K562 (cell line): ENCODE measurements at places on chromosomes 11 and 22. TPM values are rescaled to one million over a fixed set of nuclear protein-coding genes. Genes with fewer than 3 reads are reported as not detected.

DNA sequence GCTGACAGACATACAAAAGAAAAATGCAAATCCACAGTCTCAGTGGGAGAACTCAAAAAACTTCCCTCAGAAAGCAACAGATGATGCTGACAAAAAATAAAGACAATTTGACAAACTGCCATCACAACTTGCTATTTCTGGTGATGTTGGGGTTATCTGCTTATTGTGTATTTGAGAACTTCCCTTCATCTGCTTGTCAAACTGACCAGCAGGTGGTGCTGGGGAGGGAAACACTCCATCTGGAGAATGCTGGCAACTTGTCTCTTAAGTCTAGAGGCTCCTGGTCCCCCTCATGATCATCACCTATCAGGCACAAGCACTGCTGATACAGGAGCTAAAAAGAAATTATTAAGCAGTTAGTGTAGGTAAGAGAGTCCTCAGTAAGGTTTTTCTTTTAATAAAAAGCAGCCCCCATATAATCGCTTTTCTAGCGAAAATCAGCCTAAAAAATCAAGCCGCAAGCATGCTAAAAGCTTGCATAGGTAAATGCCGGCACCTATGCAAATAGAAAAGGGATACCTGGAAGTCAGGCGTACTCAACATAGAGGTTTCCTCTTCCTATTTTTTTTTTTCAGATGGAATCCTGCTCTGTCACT lies 9.8 kb upstream of the FAM111B start:
- H3K27me3 ChIP-seq: no peaks in the 10 kb centered on the region; the same call in 1 of the 2 replicates
- H3K4me3 ChIP-seq: no peak overlapping the region
- H3K36me3 ChIP-seq: no peaks in the 10 kb centered on the region
- no peaks in the 10 kb centered on the region for H3K4me1 ChIP-seq
- H3K27ac ChIP-seq: no peak overlapping the region

- no peak overlapping the region for H3K27ac ChIP-seq
- DNase-seq: no peak
- H3K27me3 ChIP-seq: peaks cover 76% of the 10 kb centered on the region
These were observed 58.5 kb upstream of the ANO1 start for GRCh38 chr11:70019576-70020011.

- H3K27me3 ChIP-seq: no peaks in the 10 kb centered on the region
- H3K4me3 ChIP-seq: no peak overlapping the region
- peaks cover 9% of the 10 kb centered on the region; the same call in 1 of the 2 replicates for H3K4me1 ChIP-seq
- DNase-seq: no peak
- H3K36me3 ChIP-seq: peaks cover 95% of the 10 kb centered on the region
These were observed 27.4 kb upstream of the YPEL1 start for GRCh38 chr22:21762712-21763581.

GRCh38 chr11:108944471-108945178 lies 279.8 kb downstream of the DDX10 start:
- H3K36me3 ChIP-seq: peaks cover 17% of the 10 kb centered on the region; the same call in 2 of the 3 replicates
- peaks cover 8% of the 10 kb centered on the region; the same call in 1 of the 3 replicates for H3K4me1 ChIP-seq
- H3K4me3 ChIP-seq: no peak overlapping the region
- H3K27me3 ChIP-seq: no peaks in the 10 kb centered on the region

GRCh38 chr11:132444911-132445310 lies 1074.5 kb downstream of the NTM start:
- H3K4me1 ChIP-seq: no peaks in the 10 kb centered on the region
- no peaks in the 10 kb centered on the region for H3K36me3 ChIP-seq
- no peak overlapping the region for H3K27ac ChIP-seq

- H3K36me3 ChIP-seq: no peaks in the 10 kb centered on the region
- H3K4me1 ChIP-seq: no peaks in the 10 kb centered on the region
- no peak overlapping the region for H3K27ac ChIP-seq
- peaks cover 68% of the 10 kb centered on the region for H3K27me3 ChIP-seq
- DNase-seq: no peak
- no peak overlapping the region for H3K4me3 ChIP-seq
These were observed 30.8 kb downstream of the APOL3 start for GRCh38 chr22:36129486-36130388.

GRCh38 chr11:65777821-65778361 lies 2.9 kb downstream of the AP5B1 start:
- H3K4me3 ChIP-seq: no peak overlapping the region
- H3K4me1 ChIP-seq: peaks cover 7% of the 10 kb centered on the region; the same call in 2 of the 3 replicates
- no peaks in the 10 kb centered on the region for H3K27me3 ChIP-seq
- peaks cover 36% of the 10 kb centered on the region; the same call in 2 of the 3 replicates for H3K36me3 ChIP-seq
- H3K27ac ChIP-seq: no peak overlapping the region

DNA sequence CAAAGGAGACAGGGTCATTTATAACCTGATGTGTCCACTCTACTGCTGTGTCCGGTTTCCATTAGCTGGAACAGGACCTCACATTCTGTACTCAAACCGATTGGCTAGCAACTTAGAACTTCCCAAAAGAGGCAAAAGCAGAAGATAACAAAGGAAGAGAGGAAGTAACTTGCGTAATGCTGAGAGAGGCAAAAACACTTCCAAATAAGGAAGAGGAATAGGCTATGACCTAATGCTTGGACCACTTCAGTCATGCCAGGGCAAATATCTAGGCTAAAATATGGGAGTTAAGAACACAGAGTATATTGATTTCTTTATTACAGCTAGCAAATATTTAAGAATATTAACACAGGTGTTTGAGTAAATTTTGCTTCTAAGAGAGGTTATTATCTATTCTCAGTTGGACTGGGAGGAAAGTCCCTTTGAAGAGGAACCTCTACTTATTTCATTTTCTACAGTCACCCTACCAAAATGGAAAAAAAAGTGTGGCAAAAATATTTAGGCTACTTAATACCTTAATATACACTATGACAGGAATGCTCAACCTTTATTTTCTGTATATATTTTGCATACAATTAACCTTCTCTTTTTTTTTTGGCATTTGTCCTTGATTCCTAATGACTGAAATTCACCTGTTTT lies 499.8 kb upstream of the CHORDC1 start:
- no peak overlapping the region for H3K4me3 ChIP-seq
- H3K27ac ChIP-seq: no peak overlapping the region
- no peaks in the 10 kb centered on the region for H3K36me3 ChIP-seq

The PYGM gene
- total RNA-seq: 0.69 and 1.2 TPM in 2 replicates

- H3K4me1 ChIP-seq: peaks cover 18% of the 10 kb centered on the region; the same call in 2 of the 3 replicates
- H3K27ac ChIP-seq: peak overlapping the region; percentile 64
- DNase-seq: no peak
- peaks cover 3% of the 10 kb centered on the region; the same call in 2 of the 3 replicates for H3K36me3 ChIP-seq
These were observed 23.9 kb downstream of the GLB1L2 start for GRCh38 chr11:134355656-134356055.

GRCh38 chr11:69640260-69640994 lies 529 bp upstream of the CCND1 start:
- H3K36me3 ChIP-seq: no peaks in the 10 kb centered on the region
- H3K4me3 ChIP-seq: peak overlapping the region; percentile 18; the same call in 1 of the 2 replicates
- H3K4me1 ChIP-seq: peaks cover 71% of the 10 kb centered on the region
- H3K27ac ChIP-seq: no peak overlapping the region

DNA sequence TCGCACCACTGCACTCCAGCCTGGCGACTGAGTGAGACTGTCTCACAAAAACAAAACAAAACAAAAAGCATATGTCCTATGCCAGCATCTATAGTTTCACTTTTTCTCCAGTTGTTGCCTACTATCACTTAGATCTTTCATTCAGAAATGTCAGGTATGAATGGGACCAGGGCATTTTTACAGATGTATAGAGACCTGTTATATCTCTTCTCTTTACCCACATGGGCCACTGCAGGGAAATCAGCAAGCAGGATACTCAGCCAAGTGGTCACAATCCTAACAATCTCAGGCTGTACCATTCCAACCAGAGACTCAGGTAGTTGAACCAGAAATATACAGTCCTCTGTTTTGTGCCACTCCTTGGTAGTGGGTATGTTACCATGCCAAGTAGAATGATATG lies 16.0 kb upstream of the SREBF2 start:
- no peak for DNase-seq
- H3K27me3 ChIP-seq: no peaks in the 10 kb centered on the region
- H3K27ac ChIP-seq: no peak overlapping the region
- H3K4me3 ChIP-seq: no peak overlapping the region
- H3K4me1 ChIP-seq: no peaks in the 10 kb centered on the region; the same call in 1 of the 2 replicates

DNA sequence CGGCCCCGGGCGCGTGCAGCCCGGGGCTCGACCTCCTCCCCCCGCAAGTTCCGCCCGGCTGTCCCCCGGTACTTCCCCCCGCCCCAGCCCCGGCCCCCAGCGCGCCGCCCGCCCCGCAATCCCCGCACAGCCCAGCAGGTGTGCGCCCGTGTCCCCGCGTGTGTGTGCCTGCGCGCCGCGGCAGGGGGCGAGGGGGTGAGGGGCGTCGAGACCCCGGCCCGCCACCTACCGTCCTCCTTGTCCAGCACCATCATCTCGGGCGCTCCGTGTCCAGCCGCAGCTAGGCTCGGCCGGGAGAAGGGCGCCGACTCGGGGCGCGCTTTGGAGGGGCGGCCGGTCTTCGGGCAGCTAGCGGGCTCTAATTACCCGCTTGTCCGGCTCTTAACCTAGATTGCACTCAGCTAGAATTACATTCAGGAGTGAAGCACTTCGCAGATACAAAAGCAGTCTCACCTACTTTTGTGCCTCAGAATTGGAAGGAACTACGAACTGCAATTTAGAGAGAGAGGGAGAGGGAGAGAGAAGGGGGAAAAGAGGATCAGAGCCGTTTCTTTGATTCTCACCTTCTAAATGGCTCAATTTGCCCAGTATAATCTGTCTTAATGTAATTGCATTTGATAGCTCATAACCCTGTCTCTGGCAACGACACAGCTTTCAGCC lies 439 bp downstream of the LMO1 start:
- no peaks in the 10 kb centered on the region for H3K36me3 ChIP-seq
- DNase-seq: no peak
- no peak overlapping the region for H3K4me3 ChIP-seq

DNA sequence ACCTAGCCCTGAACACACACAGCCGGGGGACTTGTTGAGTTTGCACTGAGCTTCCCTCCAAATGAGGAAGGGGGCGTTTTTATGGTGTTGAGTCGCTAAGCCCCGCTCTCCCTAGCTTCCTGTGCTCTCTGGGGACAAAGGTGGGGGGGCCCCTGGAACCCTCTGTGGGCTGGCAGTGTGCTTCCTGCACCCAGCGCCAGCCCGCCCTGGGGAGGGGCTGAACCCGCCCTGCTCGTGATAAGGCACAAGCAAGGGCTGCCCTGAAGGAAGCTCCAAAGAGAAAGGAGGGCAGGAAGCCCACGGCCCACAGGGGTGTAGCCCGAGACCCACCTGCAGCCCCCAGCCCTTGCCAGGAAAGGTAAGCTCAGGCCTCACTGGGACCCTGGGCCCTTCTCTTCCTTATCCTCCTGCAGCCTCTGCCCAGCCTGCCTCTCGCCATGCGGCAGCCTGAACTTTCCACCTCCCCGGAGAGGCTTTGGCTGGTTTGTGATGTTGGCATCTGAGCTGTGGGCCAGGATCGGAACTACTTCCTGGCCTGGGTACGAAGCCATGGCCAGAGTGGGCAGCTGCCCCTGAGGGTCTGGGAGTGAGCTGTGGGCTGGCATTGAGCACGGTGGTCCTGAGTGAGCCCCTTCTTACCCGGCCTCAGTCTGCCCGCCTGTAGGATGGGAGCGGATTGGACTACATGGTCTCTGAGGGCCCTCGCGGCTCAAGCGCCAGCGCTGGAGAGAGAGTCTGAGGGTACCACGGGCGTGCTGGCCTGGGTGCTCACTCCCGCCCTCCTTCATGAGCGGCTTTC lies at the start of gene FERMT3:
Gene FERMT3 (plus strand): TSS at position 265 of the 799 bp plus-strand sequence. CDS start 644 bp downstream, outside the sequence.
- H3K27me3 ChIP-seq: no peaks in the 10 kb centered on the region
- DNase-seq: peak; percentile 84
- H3K27ac ChIP-seq: peak within 1 kb of the TSS; percentile 100
- peak within 1 kb of the TSS; percentile 77 for H3K4me3 ChIP-seq
- peaks cover 36% of the 10 kb centered on the region for H3K4me1 ChIP-seq
